ENCODE measurements at places on chromosomes 3 and 15.

DNA sequence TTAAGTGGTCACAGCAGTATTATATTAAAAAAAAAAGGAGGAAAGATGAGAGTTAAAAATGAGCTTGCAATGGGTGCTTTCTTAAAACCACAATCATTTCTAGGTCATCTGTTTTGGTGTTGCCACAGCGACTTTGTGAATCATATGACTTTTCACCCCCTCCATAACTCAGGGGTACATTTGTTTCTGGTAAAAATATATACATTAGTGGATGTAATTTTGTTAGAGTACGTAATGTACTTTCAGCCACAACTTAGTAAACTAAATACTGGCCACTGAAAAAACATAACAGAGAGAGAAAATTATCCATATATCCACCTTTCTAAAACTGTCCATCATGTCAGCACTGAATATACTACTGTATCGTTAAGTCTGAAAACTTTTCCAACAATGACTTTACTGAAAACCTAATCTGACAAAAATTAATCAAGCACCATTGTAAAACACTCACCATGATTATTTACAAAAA, 3.4 kb downstream of the ANKRD28 start:
- DNase-seq = peak; percentile 75

DNA sequence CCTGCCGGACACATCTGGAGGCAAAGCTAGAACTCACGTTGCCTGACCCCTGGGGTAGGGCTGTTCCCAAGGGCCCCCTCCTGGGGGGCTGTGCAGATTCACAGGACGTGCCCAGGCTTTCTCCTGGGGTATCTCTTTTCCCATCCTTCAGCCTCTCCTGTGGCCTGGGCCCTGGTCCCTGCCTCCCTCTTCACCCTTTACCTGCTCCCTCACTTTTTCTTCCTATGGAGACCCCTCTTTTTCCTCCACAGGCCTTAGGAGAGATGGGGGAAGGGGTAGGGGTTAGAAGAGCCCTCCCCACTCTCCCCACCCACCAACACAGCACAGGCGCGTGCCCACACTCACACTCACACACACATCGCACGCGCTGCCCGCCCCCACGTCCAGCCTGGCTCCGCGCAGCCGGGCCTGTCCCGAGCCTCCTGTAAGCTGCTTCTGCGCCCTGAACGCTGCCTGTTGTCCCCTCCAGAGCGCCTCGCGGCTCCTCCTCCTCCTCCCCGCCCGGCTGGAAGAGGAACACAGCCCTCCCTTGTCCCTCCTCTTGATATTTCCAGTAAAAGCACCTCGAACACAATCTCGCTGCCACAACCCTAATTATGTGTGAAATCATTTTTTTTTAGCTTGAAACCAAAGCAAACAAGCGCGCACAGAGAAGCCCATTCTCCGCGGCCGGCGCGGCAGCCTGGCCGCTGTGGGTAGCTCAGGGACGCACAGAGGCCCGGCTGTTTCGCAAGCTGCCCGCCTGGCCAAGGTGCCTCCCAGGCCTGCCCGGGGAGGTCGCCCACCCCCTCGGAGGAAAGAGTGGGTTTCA, 33.9 kb upstream of the ACAN start:
- no peak for DNase-seq

DNA sequence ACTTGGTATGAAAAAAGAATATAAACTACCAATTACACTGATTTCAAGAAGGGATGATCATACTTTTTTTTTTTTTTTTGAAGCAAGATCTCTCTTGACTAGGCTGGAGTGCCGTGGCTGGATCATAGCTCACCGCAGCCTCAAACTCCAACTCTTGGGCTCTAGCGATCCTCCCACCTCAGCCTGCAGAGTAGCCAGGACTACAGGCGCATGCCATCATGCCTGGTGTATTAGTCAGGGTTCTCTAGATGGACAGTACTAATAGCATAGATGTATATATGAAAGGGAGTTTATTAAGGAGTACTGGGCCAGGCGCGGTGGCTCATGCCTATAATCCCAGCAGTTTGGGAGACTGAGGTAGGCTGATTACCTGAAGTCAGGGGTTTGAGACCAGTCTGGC, 11.5 kb upstream of the SEC11A start:
- peak; percentile 32 for DNase-seq

GRCh38 chr15:68228143-68228970, 1.2 kb downstream of the CLN6 start:
- DNase-seq = no peak

DNA sequence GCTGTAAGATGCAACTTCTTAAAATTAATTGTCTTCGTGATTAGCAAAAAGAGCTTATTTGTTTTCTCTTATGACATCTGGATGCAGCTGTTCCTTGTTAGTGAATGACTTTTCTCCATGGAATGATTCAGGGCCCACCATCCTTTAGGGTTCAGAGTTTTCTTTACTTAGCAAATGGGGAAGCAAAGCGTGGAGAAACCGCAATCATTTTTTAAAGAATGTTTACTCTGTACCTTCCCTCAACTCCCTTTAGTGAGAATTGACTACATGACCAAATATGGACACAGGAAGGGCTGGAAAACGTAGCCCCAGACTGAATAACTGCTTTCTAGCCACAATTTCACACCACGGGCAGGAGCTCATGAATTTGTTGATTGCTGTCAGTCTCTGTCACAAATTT, 130.1 kb downstream of the EDEM1 start:
- no peak for DNase-seq

- no peak for DNase-seq
Observed at GRCh38 chr3:20984594-20985205, 766.3 kb downstream of the ZNF385D start.
